Activated CD8-positive, alpha-beta memory T cell treated with anti-CD3 and anti-CD28 coated beads for 1 hour (primary cell): ENCODE measurements at places on chromosomes 1 and 21.

DNA sequence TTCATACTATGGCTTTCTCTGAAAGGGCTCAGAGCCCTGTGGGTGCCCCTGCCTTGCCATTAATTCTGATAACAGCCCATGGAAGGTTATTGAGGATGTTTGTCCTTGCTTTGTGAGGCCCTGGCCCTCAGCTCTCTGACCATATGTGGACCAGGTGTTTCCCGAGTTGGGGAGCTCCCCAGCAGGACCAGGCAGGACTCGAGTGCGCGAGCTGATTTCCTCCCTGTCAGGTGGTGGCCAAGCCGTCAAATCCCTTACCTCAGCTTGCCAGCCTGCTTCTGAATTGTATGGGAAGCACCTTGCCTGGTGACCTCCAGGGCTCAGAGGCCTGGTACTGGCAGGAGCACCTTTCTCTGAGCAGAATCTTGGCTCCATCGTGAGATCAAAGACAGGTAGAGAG, 17.9 kb upstream of the SDE2 start:
- no peak for DNase-seq

DNA sequence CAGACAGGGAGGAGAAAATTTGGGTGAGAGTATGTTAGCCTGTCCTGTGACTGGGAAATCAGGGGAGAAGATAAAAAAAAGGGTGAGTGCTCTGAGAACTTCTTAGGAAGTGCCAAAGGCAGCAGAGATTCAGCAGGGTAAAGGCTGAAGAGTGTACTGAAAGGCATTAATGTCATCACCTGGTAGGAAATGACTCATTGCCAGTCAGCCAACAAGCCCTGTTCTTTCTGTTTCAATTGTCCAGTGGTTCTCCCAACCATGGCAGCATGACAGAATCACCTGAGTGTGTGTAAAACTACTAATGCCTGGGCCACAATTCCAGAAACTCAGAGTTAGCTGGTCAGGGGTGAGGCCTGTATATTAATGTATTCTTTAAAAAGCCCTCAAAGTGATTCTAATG, 83.5 kb downstream of the INTS7 start:
- no peak for DNase-seq

DNA sequence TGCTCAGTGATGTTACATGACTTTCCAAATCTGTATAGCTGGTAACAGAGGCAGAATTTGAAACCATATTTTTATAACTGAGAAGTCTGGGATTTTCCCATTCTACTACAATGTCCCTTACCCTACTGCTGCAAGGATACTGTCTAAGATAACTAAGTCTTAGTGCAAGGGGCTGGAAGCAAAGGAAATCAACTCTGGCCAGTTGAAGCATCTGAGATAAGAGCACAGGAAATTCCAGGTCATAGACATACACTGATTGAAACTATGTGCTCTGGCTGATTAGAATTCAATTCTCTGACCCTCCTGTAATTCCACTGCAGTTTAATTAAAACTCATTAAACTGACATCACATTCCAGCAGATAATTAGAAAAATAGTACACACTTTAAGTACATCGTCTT, 267.7 kb upstream of the C1orf87 start:
- DNase-seq, result no peak

GRCh38 chr21:28704746-28705145, 287.9 kb downstream of the LTN1 start:
- DNase-seq, result no peak

DNA sequence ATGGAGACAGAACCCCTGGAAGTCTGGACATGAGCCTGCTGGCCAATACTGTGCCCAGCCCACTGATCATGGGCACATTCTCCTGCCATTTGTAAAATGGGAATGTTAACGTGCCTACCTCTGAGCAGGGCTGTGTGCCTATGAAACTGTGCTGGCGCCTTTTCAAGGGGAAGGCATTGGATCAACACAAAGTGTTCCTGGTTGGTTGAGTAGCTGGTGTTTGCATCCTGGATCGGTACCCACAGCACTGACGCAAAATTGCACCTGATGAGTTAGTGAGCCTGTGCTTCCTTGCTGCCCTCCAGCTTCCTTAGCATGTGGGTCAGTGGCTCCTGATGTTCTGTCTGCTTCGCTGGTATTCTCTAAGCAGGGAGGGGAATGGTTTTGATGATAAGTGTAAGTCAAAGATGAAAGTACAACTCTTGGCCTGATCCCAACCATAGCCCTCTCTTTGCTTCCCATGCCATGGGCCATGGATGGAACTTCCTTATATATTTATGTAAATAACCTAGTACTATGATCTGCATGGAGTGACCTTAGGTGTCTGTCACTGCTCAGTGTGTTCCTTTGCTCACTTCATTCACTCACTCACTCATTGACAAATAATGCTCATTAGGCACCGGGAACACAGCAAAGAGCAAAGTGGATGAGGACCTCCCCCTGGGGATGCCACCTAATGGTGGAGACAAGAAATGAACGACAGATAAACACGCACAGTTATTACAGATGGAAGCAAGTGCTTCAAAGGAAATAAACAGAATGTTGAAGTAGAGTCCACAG, 22.7 kb downstream of the MAB21L3 start:
- DNase-seq, result no peak

DNA sequence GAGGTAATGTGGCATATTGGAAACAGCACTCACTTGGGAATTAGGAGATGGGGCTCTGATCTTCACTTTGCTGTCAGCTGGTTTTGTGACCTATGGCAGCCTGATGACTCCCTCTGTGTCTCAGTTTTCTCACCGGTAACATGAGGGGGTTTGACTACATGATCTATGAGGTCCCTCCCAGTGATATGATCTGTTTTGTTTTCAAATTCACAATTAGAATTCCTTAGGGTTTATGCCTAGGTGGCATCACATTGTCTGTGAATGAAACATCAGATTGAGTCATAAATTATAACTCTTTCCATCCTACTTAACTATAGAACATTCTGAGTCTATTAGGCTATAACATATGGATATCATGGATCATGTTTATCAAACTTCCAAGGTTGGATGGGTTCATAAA, 386.6 kb downstream of the PTBP2 start:
- DNase-seq, result no peak

DNA sequence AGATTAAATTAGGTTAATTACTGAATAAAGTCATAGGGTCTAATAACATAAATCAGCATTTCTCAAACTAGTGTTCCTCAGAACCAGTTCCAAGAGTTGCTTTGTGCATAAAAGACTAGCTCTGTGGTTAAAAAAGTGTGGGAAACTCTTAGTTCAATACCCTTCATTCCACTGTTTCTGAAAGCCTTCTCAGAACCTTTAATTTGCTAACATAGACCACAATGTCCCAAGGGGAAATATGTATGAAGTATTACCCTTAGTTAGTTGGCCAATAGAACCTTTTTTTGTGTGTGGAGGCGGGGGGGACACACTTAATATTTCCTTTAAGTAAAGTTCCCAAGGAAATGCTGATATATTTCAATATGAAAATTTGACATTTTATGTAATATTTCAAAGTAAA, 20.4 kb downstream of the ODF2L start:
- DNase-seq, result no peak
